ENCODE measurements at places on chromosomes 1 and 21.

- DNase-seq, result no peak
These were observed 675.8 kb downstream of the MATN1 start for GRCh38 chr1:30047576-30047975.

- no peak for DNase-seq
These were observed 33.4 kb downstream of the QSOX1 start for GRCh38 chr1:180188091-180188506.

DNA sequence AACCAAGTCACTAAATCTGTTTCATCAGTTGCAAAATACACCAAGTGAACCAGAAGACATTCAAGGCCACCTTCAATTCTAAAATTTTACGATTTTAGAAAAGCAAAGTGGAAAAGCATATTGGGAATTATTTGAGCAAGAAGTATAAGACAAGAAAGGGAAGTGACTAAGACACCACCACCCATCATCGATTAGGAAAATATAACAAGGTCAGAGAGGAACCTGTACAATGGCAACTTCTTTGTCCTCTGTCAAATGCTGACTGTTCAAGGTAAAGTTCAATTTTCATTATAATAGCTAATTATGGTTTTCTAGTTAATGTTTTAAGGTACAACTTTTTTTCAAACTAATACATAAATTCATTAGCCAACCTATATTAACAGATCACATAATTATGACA is 10.8 kb downstream of the FRRS1 start:
- DNase-seq, result no peak

GRCh38 chr1:219340796-219341195 is 167.1 kb downstream of the LYPLAL1 start:
- no peak for DNase-seq

DNA sequence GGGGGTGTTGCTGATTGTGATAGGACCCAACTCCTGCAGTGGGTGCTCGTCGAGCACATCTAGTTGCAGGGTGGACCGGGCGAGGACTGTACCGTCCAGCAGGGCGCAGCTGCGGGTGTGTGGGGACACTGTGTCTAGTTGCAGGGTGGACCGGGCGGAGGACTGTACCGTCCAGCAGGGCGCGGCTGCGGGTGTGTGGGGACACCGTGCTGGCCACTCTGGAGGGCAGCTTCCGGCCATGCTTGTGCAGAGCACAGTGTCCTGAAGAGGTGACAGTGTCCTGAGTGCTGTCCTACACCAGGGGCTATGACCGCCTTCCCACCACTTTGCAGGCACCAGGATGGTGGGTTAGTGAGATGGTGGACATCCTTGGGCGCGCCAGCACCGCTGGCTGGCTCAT is 4.6 kb upstream of the TRPM2 start:
- DNase-seq, result no peak

GRCh38 chr1:229642376-229642775 is 16.3 kb downstream of the URB2 start:
- DNase-seq, result no peak

Measured in central memory CD4-positive, alpha-beta T cell (primary cell).